ENCODE measurements at places on chromosomes 3 and 15.

DNA sequence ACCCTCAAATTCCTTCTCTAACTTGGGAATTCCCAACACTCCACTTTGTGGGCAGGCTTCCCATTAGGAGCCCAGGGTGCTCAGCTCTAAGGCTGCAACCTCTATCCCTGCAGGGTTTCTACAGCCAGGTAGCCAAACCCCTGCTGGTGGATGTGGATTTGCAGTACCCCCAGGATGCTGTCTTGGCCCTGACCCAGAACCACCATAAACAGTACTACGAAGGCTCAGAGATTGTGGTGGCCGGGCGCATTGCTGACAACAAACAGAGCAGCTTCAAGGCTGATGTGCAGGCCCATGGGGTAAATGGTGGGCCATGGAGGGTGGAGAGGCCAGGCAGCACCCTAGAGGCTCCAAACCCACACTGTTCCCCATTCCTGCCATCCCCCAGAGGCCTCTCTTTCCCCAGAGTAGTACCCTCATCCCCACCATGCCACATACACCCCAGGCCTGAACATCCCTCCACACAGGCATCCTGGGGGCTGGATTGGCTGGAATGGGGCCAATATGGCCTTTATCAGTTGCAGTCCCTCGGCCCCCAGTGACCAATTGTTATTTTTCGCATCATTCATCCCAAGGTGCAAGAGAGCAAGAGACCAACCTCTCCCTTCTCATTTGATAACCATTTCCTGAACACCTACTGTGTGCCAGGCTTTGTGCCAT lies 7.7 kb downstream of the ITIH1 start:
- no peak for DNase-seq

DNA sequence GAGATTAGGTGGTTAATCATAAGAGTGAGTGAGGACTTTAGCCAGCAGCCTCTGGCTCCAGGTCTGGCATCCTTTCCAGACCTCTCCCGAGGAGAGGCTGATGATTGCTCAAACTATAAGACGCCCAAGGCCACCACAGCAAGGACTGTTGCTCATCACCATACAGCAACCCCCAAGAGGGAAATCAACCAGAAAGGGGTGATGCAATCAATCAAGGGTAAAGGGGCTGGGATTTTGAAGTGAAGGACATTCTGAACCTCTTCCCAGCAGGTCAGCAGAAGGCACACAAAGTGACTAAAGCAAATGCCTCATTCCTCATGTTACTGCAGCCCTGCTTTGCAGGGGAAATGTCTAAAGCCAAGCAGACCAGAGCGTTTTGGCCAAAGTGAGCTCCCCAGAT lies 247.3 kb upstream of the IGF1R start:
- no peak for DNase-seq

DNA sequence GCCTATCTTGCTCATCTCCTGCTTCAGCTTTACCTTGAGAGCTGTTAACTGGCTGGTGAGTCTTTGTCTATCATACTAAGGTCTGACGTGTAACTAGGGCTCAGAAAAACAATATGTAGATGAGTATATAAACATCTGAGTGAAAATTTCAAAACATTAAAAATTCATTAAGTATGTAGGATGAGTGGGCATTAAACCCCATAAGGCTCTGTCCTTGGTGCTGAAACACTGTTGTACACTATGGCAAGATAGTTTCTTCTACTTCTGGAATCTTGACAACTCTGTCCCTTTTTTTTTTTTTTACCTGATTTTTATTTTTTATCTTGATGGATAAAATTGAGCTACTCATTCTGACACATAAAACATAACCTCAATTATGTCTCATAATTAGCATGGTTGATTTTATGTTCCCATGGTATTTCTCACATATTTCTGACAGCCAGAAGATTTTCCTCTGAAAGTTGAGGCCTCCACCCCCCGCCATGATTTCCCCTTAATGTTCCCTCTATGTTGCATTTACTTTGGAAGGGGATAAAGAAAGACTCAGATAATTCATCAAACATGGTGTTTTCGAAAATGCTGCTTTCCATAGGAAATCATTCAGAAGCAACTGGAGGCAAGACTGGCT lies 54.3 kb downstream of the DGKG start:
- no peak for DNase-seq

DNA sequence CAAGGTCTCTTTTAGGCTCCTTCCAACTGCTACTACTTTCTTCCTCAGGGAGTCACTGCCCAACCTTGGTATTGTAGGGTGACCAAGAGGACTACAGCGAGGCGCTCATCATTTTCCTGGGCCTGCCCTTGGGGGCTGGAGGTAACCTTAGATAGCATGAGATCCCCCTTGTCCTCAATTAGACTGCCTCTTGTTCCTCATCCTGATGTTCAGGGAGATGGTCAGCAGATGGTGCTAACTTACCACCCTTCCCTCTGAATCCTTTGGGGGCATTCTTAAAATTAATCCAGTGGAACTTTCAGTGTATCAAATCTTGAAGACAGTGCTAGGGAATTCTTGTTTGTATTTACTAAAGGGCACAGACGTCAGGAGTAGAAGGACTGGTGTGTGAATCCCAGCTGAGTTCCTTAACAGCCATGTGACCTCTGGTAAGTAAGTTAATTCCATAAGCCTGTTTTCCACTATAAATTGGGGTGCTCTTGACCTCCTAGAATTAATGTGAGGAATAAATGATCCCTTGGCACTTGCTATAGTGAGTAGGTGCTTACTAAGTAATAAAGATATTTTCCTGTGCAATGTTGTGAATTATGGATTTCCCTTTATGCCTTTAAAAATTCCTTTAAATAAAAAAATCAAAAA lies 4.1 kb upstream of the CLPX start:
- DNase-seq: no peak

- no peak for DNase-seq
These were observed 691 bp upstream of the HDGFL3 start for GRCh38 chr15:83208367-83208661.

DNA sequence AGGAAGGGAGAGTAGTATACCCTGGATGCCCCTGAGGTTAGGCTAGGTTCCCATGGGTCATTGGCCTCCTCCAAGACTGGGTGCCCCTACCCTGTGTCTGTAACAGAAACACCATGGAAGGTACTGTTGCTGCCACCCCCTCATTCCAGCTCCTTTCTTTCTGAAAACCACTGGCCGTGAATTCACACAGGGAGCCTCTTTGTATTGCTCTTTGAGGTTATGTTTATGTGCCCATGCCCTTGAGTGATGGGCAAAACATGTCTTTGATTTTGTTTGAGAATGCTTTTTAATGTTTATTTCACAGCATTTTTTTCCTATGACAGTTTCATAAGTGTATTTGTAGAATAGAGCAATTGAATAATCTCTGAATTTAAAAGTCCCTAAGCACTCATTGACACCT lies 79.7 kb downstream of the RARB start:
- no peak for DNase-seq

DNA sequence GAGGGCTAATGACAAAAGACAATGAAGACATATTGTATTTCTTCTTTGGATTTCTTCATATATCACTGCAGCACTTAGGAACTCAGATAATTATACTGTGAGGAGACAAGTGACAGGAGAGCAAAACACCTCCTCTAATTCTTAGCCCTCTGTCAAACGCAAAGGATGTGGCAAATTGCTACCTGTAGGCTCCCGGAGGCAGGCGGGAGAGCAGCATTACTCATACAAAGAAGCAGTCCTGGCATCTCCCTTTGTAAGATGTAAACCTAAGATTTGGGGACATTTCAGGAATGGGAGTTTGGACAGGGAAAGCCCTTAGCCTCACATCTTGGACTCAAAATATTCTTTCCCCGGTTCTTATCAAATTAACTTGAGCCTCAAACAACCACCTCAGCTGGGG lies 460.8 kb downstream of the SOX2 start:
- DNase-seq: no peak

- no peak for DNase-seq
These were observed 473.7 kb upstream of the ROBO2 start for GRCh38 chr3:76566211-76566534.

DNA sequence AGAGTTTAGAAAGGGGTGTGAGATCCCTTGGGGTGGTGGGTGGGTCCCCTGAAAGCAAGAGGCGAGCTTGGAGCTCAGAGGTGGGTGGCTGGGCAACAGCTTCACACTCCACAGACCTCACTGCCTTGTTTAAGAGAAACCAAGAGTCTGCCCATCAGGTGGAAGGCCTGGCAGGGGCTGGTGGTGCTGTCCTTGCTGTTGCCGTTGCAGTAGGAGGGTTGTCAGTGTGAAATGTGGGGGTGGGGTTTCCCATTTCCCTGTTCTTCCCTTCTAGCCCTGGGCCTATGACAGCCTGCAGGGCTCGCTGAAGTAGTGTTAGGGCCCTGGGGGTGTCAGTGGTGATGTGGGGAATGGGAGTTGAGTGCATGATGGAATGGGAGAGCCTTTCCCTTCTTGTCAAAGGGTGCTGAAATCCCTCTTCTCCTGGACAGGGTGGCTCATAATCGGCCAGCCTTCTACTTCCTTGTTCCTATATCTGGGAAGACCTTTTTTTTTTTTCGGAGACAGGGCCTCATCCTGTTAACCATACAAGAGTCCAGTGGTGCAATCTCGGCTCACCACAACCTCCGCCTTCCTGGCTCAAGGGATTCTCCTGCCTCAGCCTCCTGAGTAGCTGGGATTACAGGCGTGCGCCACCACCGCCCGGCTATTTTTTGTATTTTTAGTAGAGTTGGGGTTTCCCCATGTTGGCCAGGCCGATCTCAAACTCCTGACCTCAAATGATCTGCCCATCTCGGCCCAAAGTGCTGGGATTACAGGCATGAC lies 4.3 kb downstream of the PLEKHO2 start:
- DNase-seq: peak; percentile 43

DNA sequence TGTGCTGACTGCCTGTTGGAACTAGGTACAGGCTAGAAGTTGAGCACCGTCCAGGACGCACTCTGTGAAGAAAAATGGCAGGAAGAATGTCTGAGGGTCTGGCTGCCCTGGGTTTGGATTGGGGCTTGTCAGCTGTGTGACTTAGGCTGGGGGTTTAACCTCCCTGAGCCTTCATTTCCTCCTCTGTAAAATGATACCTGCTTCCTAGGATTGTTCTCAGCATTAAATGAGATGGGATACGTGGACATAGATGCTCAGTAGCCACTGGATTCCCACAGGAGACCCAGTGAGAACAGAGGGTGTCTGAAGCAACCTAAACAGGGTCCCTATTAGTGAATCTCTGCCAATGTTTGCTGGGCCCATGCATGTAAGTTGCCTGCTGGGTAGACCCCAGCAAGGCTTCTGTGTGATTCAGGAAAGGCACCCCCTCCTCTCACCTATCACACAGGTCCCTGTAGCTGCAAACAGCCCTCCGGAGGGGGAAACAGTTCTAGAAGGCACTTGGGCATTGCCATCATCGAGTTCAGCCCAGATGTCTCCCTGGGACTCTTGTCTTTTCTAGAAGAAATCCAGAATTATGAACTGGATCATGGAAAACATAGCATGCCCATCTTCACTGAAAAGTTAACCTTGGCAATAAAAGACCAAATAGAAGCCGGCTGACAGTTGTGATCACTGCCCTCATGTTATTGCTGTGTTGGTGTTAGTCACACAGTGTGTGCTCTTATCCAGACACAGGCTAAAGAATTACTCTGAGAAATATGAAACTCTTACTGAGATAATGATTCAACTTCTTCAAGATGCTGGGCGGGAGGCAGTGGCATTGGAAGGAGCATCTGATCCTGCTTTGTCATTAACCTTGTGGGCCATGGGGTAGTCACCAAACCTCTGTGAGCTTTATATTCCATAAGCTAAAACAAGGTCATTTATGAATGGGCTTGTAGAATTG lies 64.5 kb downstream of the SMAD6 start:
- no peak for DNase-seq

- no peak for DNase-seq
These were observed 122.6 kb downstream of the AQP9 start for GRCh38 chr15:58260725-58261267.

DNA sequence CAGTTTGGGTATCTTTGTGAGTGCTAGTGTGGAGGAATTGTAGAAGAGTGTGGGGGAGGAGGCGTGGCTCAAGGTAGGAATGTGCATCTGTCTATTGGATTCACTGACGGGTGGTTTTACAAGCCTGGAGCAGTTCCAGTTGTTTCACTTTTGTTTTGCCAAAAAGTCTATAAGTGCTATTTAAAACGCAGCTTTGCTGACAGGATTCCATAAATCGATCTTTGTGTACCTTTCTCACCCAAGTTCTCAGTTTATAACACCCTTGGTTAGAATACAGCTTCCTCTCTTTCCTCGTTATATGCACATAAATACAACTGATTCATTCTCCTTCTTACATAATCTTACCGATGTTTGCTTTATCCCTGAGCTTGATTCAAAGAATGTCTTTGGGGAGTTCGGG lies 123.2 kb upstream of the UBE2E2 start:
- DNase-seq: no peak
